ENCODE measurements at places on chromosomes 13 and 19.

DNA sequence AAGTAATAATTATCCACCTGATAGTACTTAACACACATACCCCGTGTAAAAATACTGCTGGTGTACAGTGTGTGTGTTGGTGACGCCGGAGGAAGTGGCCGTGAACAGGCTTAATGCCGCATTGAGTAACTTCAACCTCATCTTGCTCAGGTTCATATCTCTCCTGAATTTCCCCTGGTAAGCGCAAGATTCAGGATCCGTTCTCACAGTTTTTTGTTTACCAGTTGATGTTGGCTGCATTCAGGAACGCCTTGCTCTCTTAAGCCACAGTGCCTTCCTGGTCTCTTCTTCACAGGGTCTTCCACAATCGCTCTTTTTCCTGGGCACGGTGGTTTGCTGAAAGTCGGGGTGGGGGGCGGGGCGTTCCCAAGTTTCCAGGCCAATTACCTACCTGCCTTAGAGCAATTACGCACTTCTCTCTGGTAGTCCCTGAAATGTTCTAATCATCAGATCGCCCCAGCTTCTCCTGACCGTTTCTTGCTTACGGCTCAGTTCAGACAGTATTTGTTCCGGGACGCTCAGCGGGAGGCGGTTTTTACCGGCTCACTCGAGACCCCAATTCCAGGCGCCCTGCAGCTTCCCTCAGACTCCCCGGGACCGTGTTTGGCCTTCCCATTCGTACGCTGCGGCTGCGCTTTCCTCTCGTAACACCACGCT, 706 bp upstream of the DNAJC3 start:
- H3K36me3 ChIP-seq = no peaks in the 10 kb centered on the region
- peak overlapping the region; percentile 97 for H3K4me3 ChIP-seq
- H3K4me1 ChIP-seq = peaks cover 8% of the 10 kb centered on the region

DNA sequence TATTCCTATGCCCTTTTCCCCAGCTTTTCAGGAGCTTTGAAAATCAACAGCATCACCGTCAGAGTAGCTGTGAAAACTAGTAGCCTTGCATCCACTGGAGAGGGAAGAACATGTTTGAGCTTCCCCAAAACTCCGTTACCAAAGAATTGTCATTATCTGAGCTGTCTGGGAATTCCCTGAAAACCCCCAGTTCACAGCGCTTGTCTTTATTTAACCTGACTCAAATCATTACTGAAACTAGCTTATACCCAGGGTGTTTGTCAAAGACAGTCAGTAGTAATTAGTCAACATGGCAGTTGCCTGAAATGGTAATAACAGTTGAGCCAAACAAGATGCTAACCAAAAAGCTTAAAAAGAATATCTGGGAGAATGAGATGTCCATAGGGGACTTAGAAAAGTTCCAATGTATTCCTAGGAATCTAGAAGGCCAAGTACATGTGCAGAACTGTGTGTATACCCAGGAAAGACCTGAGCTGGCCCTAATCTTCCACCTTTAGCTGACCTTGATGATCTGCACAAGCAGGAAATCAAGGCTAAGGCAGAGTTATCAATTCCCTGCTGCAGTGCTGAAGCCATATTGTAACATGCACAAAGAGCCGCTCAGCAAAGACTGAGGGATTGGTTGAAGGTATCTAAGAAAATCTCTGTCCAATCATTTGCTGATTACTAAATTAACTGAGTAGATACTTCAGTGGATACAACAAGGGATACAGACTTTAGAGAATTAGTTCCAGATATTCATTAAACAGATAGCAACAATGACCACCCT, 130.8 kb downstream of the KL start:
- H3K4me1 ChIP-seq = no peaks in the 10 kb centered on the region
- no peak for DNase-seq
- no peak overlapping the region for H3K4me3 ChIP-seq
- H3K36me3 ChIP-seq = no peaks in the 10 kb centered on the region

GRCh38 chr13:113811081-113811928, 52.3 kb downstream of the TMEM255B start:
- no peak for DNase-seq
- peaks cover under 1% of the 10 kb centered on the region for H3K4me1 ChIP-seq
- H3K36me3 ChIP-seq = no peaks in the 10 kb centered on the region
- H3K4me3 ChIP-seq = no peak overlapping the region
- H3K27me3 ChIP-seq = peaks cover 19% of the 10 kb centered on the region

DNA sequence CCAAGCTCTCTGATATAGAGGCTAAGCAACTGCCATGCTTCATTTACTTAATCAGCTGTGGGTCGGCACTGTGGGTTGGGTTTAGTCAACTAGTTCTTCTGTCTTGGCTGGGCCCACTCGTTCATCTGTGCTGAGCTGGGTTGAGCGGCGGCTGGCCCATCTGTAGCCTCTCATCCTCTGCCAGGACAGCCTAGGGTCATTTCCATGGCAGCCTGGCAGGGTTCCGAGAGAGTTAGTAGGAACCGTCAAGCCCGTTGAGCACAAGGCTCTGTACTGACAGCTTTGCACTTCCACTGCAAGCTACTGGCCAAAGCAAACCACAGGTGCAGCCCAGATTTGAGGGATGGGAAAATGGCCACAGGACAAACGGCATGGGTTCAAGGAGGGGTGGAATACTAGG, 6.6 kb upstream of the ZNF835 start:
- no peaks in the 10 kb centered on the region for H3K36me3 ChIP-seq
- no peak overlapping the region for H3K4me3 ChIP-seq
- no peaks in the 10 kb centered on the region for H3K27me3 ChIP-seq
- DNase-seq = no peak

- H3K4me3 ChIP-seq = no peak overlapping the region
- no peaks in the 10 kb centered on the region for H3K36me3 ChIP-seq
- no peaks in the 10 kb centered on the region for H3K27me3 ChIP-seq
- peaks cover 10% of the 10 kb centered on the region for H3K4me1 ChIP-seq
- no peak for DNase-seq
- no peak overlapping the region for H3K27ac ChIP-seq
These were observed 48.5 kb downstream of the WDFY2 start for GRCh38 chr13:51632591-51633362.

DNA sequence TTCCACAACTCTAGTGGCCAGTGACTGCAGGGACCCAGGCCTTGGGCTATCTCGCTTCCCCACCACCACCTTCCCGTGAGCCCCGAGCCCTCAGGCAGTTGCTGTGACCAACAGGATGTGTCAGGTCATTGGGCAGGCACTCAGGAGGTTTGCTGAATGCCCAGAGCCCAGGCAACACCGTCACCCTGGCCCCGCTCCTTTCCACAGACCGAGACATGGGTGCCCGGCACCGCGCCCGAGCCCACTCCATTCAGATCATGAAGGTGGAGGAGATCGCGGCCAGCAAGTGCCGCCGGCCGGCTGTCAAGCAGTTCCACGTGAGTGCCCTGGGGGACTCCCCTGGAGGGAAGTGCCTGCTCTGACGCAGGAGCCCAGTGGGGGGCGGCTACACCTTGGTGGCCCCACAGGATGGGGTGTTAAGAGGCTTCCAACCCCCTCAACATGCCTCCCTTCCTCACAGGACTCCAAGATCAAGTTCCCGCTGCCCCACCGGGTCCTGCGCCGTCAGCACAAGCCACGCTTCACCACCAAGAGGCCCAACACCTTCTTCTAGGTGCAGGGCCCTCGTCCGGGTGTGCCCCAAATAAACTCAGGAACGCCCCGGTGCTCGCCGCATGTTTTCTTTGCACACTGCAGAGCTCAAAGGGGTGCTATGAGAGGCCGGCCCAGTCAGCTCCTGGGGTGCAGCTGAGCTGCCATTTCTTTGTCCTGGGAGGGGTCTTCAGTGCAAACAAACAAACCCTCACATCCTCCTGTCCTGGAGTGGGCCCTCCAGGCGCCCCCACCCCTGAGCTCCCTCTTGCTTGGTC, 3.2 kb downstream of the RPL18A start:
- no peaks in the 10 kb centered on the region for H3K27me3 ChIP-seq
- no peak overlapping the region for H3K4me3 ChIP-seq

DNA sequence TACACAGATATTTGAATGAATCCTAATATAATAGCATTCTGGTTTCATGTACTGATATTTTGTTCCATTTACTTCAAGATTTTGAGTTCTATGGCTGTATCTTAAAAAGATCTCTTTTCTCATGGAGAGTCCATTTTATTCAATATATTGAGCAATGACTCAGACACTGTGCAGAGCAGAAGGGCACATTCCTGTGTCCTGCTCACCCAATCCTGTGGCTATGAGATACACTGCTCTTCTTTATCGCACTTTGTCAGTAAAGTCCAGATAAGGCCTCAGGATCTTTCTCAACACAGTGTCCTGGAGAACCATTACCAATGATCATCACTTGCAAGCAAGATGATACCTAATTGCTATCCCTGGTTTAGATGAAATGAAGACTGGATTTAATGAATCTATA, 155.0 kb downstream of the CYSLTR2 start:
- peaks cover 6% of the 10 kb centered on the region for H3K4me1 ChIP-seq
- H3K27me3 ChIP-seq = no peaks in the 10 kb centered on the region
- H3K4me3 ChIP-seq = no peak overlapping the region
- no peak overlapping the region for H3K27ac ChIP-seq
- no peak for DNase-seq

GRCh38 chr13:57644106-57644505, 12.6 kb downstream of the PCDH17 start:
- DNase-seq = no peak
- no peak overlapping the region for H3K27ac ChIP-seq
- H3K27me3 ChIP-seq = no peaks in the 10 kb centered on the region
- H3K36me3 ChIP-seq = no peaks in the 10 kb centered on the region
- no peaks in the 10 kb centered on the region for H3K4me1 ChIP-seq
- no peak overlapping the region for H3K4me3 ChIP-seq

DNA sequence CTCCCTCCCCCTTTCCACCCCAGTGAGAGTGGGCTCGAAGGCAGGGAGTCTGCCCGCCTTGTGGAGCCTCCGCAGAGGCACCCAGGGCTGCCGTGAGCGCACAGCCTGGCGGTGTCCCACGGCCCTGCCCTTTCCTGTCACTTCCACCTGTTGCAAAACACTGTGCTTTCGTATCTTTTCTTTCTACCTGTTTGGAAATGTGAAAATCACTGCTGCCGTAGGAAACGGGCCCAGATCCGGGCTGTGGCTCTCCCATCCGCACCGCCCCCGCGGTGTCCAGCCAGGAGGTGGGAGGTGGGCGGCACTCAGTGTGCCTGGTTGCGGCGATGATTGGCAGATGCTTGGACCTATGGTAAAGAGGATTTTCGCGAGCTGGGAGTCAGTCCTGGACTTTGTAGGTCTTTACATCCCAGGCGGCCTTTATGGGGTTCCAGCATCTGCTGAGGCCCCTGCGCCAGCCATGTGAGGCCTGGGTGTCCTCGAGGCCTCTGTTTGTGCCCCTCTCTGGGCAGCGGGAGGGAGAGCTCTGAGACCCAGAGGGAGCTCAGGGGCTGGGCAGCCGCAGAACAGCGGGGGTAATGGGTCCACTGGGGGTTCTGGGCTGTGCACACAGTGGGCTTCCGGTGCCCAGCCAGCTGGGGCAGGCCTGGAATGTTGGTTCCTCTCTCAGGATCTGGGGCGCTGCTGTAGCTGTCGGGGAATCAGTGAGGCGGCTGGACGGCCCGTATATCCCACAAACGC, 6.1 kb downstream of the STK11 start:
- no peak for DNase-seq
- no peak overlapping the region for H3K4me3 ChIP-seq
- no peak overlapping the region for H3K27ac ChIP-seq
- H3K27me3 ChIP-seq = no peaks in the 10 kb centered on the region
- peaks cover 72% of the 10 kb centered on the region for H3K4me1 ChIP-seq
- peaks cover 17% of the 10 kb centered on the region for H3K36me3 ChIP-seq

GRCh38 chr13:38430796-38431195, 81.1 kb downstream of the UFM1 start:
- H3K4me1 ChIP-seq = no peaks in the 10 kb centered on the region
- H3K27me3 ChIP-seq = no peaks in the 10 kb centered on the region
- no peaks in the 10 kb centered on the region for H3K36me3 ChIP-seq
- DNase-seq = no peak
- no peak overlapping the region for H3K27ac ChIP-seq
- no peak overlapping the region for H3K4me3 ChIP-seq

GRCh38 chr13:31213651-31214289, 14.0 kb downstream of the B3GLCT start:
- H3K27me3 ChIP-seq = no peaks in the 10 kb centered on the region
- DNase-seq = no peak
- no peak overlapping the region for H3K27ac ChIP-seq
- no peaks in the 10 kb centered on the region for H3K36me3 ChIP-seq
- H3K4me3 ChIP-seq = no peak overlapping the region

DNA sequence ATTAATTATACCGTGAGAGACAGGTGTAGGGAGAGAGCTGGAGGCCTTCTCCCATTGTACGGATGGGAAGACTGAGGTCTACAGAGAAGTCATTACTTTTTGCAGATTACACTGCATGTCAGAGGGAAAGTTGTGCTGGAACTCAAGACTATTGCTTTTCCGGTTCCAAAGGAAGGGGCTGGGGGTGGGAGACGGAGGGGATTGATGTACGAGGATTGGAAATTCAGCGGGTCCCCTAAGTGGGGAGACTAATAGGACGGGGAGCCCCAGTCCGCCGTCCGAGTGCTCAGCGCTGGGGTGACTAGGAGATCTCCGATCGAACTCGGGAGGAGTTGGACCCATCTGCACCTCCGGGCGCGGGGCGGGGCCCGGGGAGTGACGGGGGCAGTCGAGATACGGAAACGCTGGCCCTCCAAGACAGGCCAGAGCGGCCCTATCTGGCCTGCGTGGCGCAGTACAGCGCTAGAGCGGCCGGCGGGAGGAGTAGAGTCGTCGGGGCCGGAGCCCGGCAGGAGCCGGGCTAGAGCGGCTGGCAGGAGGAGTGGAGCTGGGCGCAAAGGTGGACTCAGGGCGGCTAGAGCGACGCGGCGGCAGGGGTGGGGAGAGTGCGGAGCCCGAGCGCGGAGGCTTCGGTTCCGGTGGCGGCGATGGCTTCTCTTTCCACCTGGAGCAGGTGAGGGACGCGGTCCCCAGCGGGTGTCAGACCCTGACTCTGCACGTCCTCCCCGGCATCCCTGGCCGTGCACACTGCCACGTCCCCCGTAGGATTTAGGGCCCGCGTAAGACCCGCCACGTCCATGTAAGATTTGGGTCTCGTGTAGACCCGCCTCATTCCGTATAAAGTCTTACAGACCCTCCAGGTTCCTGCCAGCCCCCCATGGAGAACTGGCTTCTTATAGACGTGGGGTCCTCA, 1.1 kb downstream of the ARHGEF1 start:
- no peaks in the 10 kb centered on the region for H3K36me3 ChIP-seq
- peaks cover 19% of the 10 kb centered on the region for H3K4me1 ChIP-seq
- H3K27me3 ChIP-seq = no peaks in the 10 kb centered on the region
- peak overlapping the region; percentile 90 for H3K27ac ChIP-seq
